ENCODE measurements at places on chromosomes 4 and X. TPM values are rescaled to one million over a fixed set of nuclear protein-coding genes. Genes with fewer than 3 reads are reported as not detected.

The COL4A6 gene
- 0.65 TPM for total RNA-seq

The TMEM255A gene
- not detected for total RNA-seq

The SLC6A14 gene
- total RNA-seq: not detected

The PHKA1 gene
- 6.5 TPM for total RNA-seq

The TMEM31 gene
- not detected for total RNA-seq

The ZNF182 gene
- 2.6 TPM for total RNA-seq

The MID1 gene
- 36.6 TPM for total RNA-seq

The SHISA3 gene
- total RNA-seq: 0.65 TPM

The TLR3 gene
- 2.9 TPM for total RNA-seq

The PDZD4 gene
- total RNA-seq: 0.33 TPM

The SYP gene
- total RNA-seq: under 0.01 TPM

The SHROOM4 gene
- total RNA-seq: 63.4 TPM

The CXCL11 gene
- total RNA-seq: 3.9 TPM

The TLR2 gene
- 0.57 TPM for total RNA-seq

The FGFBP1 gene
- not detected for total RNA-seq

The RIPPLY1 gene
- total RNA-seq: not detected

The CCDC120 gene
- total RNA-seq: 1.6 TPM

The RBM46 gene
- 0.10 TPM for total RNA-seq

The GPR82 gene
- not detected for total RNA-seq

The CRMP1 gene
- not detected for total RNA-seq

The AFAP1 gene
- total RNA-seq: 89.5 TPM

The ZNF674 gene
- total RNA-seq: 5.5 TPM

The HAND2 gene
- not detected for total RNA-seq

The CNGA1 gene
- total RNA-seq: not detected

The NLGN4X gene
- not detected for total RNA-seq

The ZBTB33 gene
- 27.1 TPM for total RNA-seq

The ENPP6 gene
- not detected for total RNA-seq

The ETDA gene
- not detected for total RNA-seq

The RAB39B gene
- total RNA-seq: 0.10 TPM

The ITGB1BP2 gene
- 2.7 TPM for total RNA-seq

The GAGE12H gene
- total RNA-seq: not detected

The ELK1 gene
- total RNA-seq: 19.1 TPM

The SSX5 gene
- total RNA-seq: not detected

The AMTN gene
- total RNA-seq: not detected

The AMBN gene
- total RNA-seq: not detected
